ENCODE measurements at places on chromosomes 2 and 18.

GRCh38 chr18:25210622-25211021 is 141.3 kb downstream of the ZNF521 start:
- DNase-seq, result no peak

GRCh38 chr2:62284980-62285379 is 89.1 kb downstream of the B3GNT2 start:
- DNase-seq, result no peak

GRCh38 chr2:11677136-11678055 is 7.4 kb upstream of the NTSR2 start:
- DNase-seq, result no peak

- no peak for DNase-seq
These were observed 632 bp upstream of the ACVR1 start for GRCh38 chr2:157876786-157877138.

GRCh38 chr18:61596296-61596695 is 263.1 kb downstream of the CDH20 start:
- no peak for DNase-seq

GRCh38 chr2:134689315-134689714 is 29.5 kb downstream of the TMEM163 start:
- DNase-seq, result peak; percentile 47

DNA sequence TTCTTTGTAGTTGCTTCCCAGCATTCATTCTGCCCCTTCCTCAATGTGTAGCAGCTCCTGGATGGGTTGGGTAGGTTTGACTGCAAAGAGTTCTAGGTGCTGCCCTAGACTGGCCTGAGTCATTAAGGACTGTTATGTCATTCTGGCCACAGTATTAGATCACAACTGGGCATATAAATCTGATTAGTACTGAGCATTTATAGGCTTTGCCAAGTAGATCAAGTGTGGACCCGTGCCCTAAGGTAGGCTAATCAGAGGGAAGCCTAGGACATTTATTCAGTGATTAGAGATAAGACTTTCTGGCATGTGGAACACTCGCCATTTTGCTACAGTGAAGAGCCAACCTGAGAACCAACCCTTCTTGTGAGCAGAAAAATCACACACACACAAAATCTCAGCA is 2.7 kb downstream of the KATNAL2 start:
- no peak for DNase-seq

DNA sequence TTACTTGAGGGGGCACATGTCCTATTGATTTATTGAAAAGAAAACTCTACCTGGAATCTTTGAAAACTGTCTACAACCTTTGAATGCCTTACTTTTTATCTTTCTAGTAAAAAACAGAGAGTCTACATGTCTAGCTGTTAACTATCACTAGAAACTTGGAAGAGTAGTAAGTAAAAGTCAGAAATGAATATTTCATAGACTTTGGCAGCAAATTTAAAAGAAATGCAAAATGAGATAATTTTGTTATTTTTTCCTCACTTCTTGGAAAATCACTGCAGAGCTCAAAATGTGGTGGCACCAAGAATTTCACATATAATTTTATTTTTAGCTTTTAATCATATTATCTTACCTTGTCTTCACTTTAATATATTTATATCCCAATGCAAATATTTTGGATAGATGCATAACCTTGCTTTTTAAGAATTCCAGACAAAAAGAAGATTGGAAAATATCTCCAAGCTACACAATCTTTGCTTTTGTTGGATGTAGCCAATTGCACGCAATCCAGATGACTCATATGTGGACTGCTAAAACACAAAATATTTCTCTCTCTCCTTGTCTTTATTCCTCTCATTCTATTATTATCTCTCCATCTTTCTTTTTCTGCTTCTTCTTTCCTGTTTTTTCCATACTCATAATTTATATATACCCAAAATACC is 92.2 kb upstream of the DSEL start:
- DNase-seq, result no peak

- no peak for DNase-seq
These were observed 127.3 kb downstream of the SNTG2 start for GRCh38 chr2:1077911-1078310.

DNA sequence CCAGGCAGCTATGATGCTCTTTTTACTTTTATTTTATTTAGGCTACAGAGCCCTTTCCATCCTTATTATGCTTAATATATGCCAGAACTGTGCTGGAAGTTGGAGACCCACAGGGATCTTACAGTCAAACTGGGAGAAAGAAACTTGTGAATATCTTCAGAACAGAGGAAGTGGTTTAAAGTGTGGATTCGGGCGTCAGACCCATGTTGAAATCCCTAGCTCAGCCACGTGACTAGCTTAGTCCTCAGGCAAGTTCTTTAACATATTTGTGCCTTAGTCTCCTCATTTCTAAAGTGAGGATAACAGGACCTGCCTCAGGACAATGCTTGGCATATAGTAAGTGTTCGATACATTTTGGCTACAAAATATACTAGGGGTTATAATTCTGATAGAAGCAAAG is 59.1 kb downstream of the MAP3K20 start:
- DNase-seq, result no peak

DNA sequence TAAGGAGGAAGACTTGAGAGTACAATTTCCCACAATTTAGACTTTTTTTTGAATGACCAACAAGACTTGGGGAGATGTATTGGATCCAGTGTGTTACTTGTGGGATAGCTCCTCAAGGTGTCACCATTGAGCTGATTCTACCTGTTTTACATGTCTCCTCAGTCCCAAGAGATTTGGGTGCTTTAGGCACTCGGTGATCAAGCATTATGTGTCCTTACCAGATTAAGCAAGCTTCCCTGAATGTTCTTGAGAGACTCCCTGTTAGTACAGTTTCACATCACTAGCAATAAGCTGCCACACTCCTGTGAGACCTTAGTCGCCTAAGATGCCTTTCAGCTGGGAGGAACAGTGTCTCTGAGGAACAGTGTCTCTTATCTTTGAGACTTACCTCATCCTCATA is 384.3 kb upstream of the SYT4 start:
- no peak for DNase-seq

- peak; percentile 70 for DNase-seq
These were observed 14.0 kb upstream of the IMP4 start for GRCh38 chr2:130328710-130329109.

DNA sequence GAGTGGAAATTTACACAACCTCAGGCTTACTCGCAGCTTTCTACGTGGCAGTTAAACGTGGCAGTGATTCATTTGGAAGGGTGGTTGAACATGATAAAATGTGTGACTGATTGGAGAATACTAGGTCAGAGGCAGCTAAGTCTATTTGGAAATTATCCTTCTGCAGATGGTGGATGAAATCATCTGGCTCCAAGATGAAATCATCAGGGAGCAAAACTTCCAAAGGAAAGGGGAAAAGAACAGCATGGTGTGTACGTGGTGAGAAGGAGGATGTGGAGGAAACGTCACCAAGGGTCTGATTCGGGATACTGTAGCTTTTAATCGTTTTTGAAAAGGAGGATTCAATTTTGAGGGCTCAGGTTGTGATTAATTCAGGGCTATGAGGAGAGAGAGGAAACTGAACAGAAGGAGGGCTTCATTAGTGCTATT is 47.9 kb downstream of the COL3A1 start:
- DNase-seq, result no peak

- no peak for DNase-seq
These were observed 558 bp upstream of the GAREM2 start for GRCh38 chr2:26172189-26172870.

GRCh38 chr2:157155992-157156391 is 101.5 kb upstream of the GALNT5 start:
- DNase-seq, result no peak

- DNase-seq, result no peak
These were observed 326.3 kb upstream of the MC4R start for GRCh38 chr18:60698901-60699300.

- DNase-seq, result no peak
These were observed 713.5 kb downstream of the LRP1B start for GRCh38 chr2:141417246-141417797.

- peak; percentile 84 for DNase-seq
These were observed 9.7 kb upstream of the COPS8 start for GRCh38 chr2:237075749-237076599.

DNA sequence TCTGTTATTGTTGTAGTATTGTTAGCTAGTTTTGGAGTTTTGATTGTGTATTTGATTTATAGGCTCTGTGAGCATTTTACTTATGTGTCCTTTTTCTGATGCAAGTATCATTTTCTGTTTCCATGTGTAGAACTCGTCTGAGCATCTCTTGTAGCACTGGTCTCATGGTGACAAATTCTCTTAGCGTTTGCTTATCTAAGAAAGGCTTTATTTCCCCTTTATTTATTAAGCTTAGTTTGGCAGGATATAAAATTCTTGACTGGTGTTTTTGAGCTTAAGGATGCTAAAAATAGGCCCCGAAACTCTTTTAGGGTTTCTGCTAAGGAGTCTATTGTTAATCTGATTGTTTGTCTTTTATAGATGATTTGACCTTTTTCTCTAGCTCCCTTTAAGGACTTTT is 57.6 kb upstream of the THUMPD2 start:
- no peak for DNase-seq

DNA sequence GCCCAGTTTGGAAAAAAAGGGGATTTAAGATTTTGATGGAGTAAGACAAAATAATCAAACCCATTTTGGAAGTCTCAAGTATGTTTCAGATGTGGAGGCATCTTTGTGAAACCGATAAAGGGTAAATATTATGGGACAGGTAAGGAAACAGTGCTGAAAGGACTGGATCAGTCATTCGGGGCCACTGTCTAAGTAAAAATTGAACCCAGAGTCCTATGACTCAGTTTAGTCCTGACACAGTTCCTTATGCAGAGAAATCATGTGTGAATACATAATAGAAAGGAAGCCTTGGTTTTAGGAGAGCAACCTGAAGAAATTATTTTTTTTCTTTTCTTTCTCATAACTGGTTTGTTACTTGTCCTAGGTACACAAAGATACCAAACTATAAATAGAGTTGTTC is 15.4 kb upstream of the ZEB2 start:
- no peak for DNase-seq

GRCh38 chr2:45477546-45477945 is 133.5 kb downstream of the SRBD1 start:
- no peak for DNase-seq

- no peak for DNase-seq
These were observed 691.8 kb upstream of the CHAC2 start for GRCh38 chr2:53075760-53076159.

DNA sequence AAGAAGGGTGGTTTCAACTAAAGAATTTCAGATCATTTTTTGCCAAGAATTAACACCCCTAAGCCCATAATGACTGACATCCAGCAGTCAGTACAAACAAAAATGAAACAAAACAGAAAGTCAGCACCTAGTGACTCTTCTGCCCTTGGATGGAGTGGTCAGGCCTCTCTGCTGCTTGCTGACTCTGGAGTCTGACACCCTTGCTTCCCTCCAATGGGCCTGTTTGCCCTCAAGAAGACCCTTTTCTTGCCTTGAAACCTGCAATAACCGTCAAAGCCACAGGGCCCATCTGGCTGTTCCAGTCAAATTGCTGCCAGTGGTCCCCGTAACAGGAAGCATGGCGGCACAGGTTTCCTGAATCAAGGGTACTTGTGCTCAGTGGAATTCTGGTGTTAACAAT is 27.2 kb upstream of the CYTIP start:
- DNase-seq, result no peak

DNA sequence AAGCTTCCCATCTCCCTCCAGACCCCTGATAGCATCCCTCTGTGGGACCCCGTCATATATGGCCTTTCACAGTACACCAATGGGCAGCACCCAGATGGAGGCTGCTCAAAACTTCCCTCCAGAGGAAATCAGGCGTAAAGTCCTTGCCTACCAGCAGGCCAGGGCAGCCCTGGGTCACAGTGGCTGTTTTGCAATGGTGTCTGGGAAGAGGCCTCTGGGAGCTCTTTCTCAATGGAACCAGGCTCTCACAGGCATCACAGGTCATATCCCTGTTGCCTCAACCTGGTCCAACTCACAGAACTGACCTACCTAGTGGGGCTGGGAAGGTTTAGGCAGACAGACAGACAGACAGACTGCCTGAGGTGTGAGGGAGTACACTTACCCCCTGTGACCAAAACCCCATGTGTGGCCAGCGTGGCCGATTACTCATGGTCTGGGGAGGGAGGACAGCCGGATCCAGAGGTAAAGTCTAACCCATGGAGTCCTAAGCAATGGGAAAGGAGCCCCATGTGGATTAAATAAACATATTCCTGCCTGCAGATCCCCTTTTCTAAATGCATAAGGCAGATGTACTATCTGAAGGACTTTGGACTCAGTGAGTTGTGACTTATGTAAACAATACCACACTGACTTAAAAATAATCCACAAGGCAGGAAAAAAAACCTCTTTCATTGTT is 58.2 kb downstream of the BCL2L11 start:
- no peak for DNase-seq

- DNase-seq, result no peak
These were observed 1364.9 kb upstream of the NRXN1 start for GRCh38 chr2:52396836-52397235.

- no peak for DNase-seq
These were observed 15.3 kb downstream of the TET3 start for GRCh38 chr2:73999881-74000597.

- no peak for DNase-seq
These were observed 7.2 kb upstream of the LBH start for GRCh38 chr2:30224151-30224550.

- DNase-seq, result peak; percentile 45
These were observed 118.2 kb downstream of the PAX3 start for GRCh38 chr2:222180619-222181018.

- no peak for DNase-seq
These were observed 735.2 kb downstream of the MBD2 start for GRCh38 chr18:53489266-53489665.

DNA sequence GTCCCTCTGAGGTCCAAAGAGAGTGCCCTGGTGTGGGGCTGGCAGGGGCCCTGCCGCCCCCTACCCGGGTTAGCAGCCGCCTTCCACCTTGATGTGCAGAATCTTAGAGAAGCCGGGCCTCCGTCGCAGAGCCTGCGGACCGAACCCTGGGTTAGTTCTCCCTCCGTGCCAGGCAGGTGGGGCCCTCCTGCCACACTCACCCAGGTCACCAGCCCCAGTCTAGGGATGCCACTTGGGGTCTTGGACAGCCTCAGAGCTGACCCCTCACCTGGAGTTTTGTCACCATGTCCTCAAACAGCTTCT is 24.8 kb downstream of the CCT7 start:
- DNase-seq, result no peak

DNA sequence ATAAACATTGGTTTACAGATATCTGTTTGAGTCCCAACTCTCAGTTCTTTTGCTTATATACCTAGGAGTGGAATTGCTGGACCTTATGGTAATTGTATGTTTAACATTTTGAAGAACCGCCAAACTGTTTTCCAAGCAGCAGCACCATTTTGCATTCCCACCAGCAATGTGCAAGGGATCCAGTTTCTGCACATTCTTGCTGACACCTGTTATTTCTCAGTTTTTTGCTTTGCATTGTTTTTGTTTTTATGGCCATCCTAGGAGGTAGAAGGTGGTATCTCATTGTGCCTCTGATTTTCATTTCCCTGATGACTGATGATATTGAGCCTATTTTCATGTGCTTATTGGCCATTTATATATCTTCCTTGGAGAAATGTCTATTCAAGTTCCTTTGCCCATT is 71.2 kb downstream of the MCFD2 start:
- no peak for DNase-seq

- DNase-seq, result no peak
These were observed 1.0 kb upstream of the STRN start for GRCh38 chr2:36967236-36967876.

All from esophagus muscularis mucosa (tissue), 4 donors.